ENCODE measurements at places on chromosomes 6 and 20.

GRCh38 chr20:32140603-32141002, 31.1 kb downstream of the TM9SF4 start:
- no peak for DNase-seq

GRCh38 chr6:157488058-157488457, 107.1 kb downstream of the ZDHHC14 start:
- no peak for DNase-seq

DNA sequence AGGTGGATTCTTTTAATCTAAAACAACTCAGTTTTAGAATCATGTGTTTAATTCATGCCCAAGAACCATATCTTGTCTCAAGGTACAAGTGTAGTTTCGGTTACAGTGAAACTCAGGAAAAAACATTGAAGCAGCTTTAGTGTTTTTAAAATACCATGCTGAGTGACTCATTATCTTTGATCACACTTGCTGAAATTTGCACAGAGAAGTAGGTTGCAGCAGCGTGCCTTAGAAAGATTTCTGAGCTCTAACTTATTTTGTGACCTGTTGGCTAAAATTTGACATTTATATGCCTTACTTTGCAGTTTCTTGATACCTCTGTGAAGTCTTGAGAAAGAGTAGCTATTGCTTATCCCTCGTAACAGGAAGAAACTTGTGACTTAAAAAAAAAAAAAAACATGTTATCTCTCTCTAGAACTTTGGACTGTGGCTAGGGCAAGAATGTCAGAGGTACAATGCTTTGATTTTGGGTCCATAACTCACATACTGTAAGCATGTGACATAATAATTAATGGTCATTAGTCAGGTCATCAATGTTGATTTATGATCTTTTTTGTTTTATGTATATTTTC, 34.5 kb upstream of the FUCA2 start:
- DNase-seq: no peak

GRCh38 chr6:153862139-153862538, 176.9 kb upstream of the OPRM1 start:
- no peak for DNase-seq

DNA sequence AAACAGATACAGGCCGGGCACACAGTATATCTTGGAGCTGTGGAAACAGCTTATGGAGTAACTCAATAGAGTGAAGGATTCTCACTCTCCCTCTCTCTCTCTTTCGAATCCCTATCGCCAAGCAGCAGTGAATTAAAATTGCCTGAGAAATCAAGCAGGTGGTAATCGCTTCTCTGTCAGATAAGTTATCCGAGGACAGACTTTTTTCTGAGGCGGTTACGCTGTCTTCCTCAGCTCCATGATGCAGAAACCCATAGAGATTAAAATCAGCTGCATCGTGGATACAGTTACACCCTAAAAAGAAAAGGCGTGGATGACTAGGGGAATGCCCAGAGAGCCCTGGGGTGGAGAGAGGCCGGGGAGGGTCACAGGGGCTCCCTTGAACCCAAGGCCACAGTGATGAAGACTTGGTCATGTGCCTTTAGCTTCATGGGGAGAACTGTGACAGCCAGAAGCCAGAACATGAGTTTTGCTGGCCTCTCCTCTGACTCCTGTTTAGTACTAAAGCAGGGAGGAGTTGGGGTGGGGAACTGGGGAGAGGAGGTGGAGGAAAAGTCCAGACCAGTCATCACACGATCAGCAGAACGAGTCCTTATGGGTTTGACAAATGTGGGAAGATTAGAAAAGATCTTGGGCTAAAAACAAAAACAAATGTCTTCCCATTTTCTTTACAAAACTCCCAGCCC, 138.8 kb upstream of the JARID2 start:
- no peak for DNase-seq

DNA sequence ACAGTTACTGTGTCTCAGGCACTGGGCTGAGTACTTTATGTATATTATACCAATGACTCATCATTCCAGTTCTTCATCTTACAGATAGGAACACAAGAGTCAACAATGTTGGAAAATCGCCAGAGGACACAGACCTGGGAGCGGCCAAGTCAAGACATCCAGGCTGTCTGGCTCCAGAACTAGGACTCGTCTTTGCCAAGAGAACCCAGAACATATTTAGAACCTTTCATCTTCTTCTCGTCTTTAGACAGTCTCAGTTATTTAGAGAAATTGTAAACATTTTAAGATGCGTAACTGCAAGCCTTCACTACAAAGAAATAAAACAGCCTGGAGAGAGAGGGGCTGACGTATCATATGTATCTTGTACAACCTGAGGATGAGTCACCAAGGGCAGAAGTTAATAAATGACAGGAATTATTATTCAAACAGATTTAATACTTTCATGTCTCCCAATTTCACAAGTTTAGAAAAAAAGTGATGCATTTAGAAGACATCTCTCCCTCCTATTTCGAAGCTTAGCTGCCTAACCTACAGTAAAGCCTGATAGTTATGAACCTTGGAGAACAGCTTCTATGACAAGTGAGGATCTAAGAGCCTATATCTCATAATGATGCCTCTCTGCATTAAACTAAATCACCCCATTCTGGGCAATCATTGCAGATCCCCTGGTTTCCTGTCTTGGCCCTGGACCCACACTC, 43.4 kb downstream of the SLC22A3 start:
- DNase-seq: no peak

DNA sequence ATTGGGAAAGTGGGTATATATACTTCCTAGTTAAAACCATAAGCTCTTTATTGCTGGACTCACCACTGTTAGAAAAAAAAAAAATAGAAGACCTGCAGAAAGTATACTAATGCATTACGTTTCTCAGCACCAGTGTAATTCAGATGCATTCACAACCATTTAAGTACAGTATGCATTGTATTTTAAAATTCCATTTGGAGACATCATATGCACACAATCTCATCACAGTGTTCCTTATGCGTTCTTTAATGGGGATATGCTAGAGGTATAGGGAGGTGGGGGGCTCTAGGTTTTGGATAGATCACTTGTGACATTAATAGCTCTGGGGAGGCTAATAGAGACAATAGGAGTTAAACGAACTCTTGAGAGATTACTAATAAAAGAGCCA, 9.4 kb downstream of the TFAP2A start:
- DNase-seq: no peak

DNA sequence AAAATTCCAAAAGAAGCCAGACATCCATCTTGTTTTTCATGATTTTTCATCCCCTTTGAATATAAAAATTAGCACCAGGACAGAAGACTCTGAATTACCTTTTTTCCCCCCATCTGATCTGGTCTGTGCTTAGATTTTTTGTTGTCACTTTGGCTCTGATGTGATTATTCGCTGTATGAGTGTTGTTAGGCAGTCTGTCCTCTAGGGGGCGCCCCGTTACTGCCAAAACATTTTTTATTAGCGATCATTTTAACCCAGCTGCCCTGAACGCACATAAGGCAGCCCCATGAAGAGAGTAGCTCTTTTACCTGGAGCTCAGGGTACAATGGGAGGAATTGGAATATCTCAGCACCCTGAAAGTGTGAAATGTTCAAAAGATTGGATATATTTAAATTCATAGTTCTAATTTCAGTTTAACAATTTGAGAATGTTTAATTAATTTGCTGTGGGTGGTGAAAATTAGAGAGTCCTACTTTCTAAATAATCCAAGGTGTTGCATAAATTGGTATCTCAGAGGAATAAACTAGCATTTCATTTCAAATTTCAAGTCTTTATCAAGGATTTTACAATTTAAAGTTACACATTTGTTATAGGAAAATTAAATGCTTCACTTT, 60.8 kb downstream of the PRPH2 start:
- DNase-seq: peak; percentile 37

GRCh38 chr6:158018041-158018771, 36.5 kb downstream of the SYNJ2 start:
- no peak for DNase-seq

GRCh38 chr20:33569802-33570391, 80.0 kb downstream of the CBFA2T2 start:
- no peak for DNase-seq

DNA sequence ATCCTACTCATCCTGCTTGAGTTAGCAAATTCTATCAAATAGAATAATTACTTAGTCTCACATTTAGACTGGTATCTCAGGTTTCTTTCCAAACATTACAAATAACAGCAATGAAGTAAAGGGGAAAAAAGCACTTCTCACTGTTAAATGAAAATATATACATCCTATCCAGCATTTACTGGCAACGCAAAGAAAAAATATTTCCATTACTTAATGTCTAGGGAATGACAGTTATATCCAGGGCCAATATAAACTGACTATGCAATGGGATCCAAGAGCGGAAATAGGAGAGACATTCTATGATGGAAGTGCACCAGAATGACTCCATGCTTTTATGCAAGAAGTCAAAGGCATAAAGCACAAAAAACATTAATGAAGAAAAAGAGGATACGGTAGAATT, 60.3 kb downstream of the ME1 start:
- no peak for DNase-seq

- no peak for DNase-seq
These were observed 633.6 kb upstream of the IMPG1 start for GRCh38 chr6:76706086-76706485.

GRCh38 chr6:166949528-166950442, 6.6 kb downstream of the RNASET2 start:
- DNase-seq: no peak

Measured in fibroblast of skin of left biceps (primary cell).